ENCODE measurements at places on chromosomes 6 and 20.

DNA sequence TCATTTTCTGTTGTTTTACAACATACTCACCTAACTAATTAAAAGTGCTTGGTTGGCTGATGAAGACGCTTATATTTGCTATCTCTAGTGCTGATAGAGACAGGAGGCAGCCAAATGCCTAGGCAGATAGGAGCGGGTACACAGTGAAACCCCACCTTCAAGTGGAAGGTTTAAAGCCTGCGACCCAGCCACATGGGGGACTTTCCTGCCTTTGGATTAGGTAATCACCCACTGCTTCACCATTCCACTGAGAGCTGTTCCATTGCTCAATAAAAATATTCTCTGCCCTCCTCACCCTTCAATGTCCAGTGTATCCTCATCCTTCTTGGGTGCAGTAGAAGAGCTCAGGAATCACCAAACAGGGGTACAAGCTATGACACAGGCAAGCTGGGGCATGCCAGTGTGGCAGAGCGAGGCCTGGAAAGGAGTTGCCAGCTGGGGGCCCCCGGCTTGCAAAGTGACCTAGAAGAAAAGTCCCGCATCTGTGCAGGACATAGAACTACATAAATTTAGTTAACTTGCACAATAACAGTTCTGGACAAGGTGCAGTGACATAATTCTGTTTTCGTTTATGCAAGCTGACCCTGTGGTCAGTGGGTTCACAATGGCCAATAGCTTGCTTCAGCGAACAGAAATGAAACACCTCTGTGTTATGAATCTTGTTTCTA, 112.0 kb upstream of the MLIP start:
- DNase-seq, result no peak

- peak; percentile 100 for DNase-seq
Observed at GRCh38 chr6:90369024-90369519, 72.4 kb upstream of the BACH2 start.

- DNase-seq, result peak; percentile 83
Observed at GRCh38 chr6:13733178-13733887, 21.7 kb upstream of the RANBP9 start.

- no peak for DNase-seq
Observed at GRCh38 chr6:112269114-112269513, 14.7 kb upstream of the LAMA4 start.

GRCh38 chr20:23132293-23132929, 46.3 kb upstream of the CD93 start:
- no peak for DNase-seq

DNA sequence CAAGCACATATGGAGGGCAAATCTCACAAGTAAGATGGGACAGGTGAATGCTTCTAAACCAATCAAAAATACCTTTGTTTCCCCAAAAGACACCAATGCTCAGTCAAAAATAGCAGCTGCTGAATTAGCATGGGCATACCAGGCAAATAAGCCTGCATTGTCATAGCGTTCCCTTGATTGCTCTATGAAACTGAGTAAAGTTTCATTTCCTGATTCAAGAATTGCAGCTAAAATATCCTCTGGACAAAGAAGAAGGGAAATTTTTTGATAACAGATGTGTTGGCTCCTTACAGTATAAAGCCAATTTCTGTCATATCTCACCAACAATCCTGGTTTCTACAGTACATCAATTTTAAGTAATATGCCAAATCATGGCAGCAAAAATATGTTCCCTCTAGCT, 3.3 kb upstream of the TMEM14A start:
- DNase-seq, result no peak

GRCh38 chr20:61331543-61331942, 79.5 kb downstream of the CDH4 start:
- DNase-seq, result no peak

DNA sequence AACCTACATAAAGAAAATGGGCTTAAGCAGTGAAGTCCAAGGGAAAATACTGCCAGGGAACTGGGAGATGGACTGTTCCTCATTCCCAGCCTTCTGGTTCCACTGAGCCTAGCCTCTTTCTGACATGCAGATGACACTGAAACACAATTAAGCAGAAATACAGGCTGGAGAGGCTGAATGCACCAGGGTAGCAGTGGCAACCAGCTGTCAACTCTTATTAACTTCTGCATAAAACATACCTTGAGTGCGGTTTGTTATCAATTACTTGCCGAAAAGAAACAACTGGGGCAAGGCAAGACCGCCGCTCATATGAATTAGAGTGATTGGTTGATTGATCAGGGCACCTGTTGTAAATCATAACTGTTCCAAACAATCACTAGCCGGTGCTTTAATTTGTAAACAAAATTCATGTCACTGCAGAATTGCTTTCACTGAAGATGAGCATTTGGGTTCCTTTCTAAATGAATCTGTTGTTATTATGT, 16.3 kb downstream of the TFAP2B start:
- no peak for DNase-seq

DNA sequence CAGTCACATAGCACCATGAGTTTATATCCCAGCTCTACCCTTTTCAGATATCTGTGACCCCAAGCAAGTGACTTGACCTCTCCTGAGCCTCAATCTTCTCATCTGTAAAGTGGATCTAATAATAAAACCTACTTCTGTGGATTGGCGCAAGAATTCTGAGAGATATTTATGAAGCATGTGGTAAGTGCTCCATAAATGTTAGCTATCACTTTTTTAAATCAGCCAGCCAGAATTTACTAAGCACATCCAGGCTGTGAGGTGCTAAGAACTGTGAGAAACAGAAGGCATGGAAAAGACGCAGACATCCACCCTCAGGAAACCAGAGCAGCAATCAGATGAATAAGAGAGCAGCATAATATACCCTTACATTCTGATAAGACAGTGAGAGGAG, 862 bp downstream of the C20orf96 start:
- no peak for DNase-seq

GRCh38 chr6:108453601-108454185, 107.0 kb upstream of the FOXO3 start:
- peak; percentile 18 for DNase-seq

All from fibroblast of skin of left biceps (primary cell).